ENCODE measurements at places on chromosomes 3 and 15.

GRCh38 chr15:26773067-26773877, 406 bp upstream of the GABRB3 start:
- DNase-seq: peak; percentile 37

- no peak for DNase-seq
These were observed 11.3 kb downstream of the MITF start for GRCh38 chr3:69750549-69750948.

- no peak for DNase-seq
These were observed 428.2 kb downstream of the GRM7 start for GRCh38 chr3:7289121-7289520.

GRCh38 chr15:61153291-61153690, 75.8 kb downstream of the RORA start:
- no peak for DNase-seq

DNA sequence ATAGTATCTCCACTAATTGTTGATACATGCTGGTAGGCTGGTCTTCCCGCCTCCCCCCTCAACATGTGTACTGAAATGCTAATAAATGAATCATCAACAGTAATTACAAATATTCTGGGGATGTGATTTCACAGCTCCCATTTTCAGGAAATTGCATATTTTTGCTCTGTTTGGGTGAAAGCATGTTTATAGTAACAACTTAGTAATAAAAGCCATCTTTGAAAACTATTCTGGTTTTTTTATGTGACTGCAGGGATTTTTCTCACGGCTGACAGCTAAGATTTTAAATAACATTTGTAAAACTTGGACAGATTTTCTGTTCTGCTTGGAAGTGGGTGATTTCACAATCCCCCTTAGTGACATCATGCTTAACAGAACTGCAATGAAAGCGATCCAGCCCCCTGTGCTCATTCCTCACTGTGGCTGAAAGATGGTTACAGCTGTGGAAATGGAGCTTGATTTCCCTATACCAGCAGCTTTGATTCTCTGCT, 25.6 kb upstream of the FAM174B start:
- DNase-seq: no peak

- no peak for DNase-seq
These were observed 339.2 kb downstream of the CHL1 start for GRCh38 chr3:535566-536416.

- no peak for DNase-seq
These were observed 32.1 kb downstream of the PLCL2 start for GRCh38 chr3:16916840-16917239.
